Left ventricle myocardium superior (tissue), 1 donor: ENCODE measurements at places on chromosomes 1 and 21.

- DNase-seq: no peak
These were observed 24.7 kb downstream of the APCS start for GRCh38 chr1:159612211-159612885.

DNA sequence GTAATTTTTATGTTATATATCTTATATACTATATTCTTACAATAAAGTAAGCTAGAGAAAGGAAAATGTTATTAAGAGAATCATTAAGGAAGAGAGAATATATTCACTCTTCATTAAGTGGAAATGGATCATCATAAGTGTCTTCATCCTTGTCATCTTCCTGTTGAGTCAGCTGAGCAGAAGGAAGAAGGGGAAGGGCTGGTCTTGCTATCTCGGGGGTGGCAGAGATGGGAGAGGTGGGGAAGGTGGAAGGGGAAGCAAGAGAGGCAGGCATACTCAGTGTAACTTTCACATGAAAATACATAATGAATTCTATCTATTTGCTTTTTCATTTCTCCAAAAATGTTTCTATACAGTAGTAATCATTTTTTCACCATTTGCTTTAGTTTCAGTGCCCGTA lies 5.1 kb downstream of the DNASE2B start:
- DNase-seq: no peak

DNA sequence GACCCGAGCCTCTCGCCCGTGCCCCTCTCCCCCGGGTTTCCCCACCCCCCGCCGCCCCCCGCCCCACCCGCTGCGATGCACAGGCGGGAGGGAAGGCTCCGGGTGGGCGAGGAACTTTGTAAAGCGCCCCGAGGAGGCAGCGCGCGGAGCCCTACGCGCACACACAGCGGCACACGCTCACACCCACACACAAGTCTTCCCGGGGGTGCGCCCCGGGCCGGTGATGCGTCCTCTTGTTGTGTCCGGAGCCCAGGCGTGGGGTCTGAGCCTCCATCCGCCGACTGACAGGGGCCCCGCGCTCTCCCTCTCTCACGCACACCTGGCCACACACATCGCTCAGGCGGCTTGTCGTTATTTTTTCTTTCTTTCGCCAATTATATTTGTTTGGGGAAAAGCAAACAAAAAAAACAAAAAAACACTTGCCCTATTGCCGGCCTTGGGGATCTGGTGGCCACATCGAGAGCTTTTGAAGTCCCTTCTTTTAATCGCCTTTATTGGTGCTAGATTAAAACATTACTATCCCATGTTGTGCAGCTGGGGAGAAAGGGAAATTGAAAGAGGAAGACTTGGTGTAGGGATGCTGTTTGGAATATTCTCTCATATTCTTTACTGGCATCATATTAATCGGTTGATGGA lies 770 bp downstream of the NTNG1 start:
- peak; percentile 36 for DNase-seq

DNA sequence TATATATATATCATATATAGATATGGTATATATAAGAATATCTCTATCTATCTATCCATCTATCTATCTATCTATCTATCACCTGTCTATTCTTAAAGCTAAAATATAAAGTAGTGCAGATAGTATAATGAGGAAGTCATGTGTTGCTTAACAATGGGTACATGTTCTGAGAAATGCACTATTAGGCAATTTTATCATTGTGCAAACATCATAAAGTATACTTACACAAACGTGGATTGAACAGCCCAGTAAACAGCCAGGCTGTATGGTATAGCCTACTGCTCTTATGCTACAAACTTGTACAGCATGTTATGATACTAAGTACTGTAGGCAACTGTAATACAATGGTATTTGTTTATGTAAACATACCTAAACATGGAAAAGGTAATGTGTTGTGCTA lies 621.0 kb upstream of the NCAM2 start:
- no peak for DNase-seq

- DNase-seq: no peak
These were observed 504 bp downstream of the SCCPDH start for GRCh38 chr1:246724731-246725095.

DNA sequence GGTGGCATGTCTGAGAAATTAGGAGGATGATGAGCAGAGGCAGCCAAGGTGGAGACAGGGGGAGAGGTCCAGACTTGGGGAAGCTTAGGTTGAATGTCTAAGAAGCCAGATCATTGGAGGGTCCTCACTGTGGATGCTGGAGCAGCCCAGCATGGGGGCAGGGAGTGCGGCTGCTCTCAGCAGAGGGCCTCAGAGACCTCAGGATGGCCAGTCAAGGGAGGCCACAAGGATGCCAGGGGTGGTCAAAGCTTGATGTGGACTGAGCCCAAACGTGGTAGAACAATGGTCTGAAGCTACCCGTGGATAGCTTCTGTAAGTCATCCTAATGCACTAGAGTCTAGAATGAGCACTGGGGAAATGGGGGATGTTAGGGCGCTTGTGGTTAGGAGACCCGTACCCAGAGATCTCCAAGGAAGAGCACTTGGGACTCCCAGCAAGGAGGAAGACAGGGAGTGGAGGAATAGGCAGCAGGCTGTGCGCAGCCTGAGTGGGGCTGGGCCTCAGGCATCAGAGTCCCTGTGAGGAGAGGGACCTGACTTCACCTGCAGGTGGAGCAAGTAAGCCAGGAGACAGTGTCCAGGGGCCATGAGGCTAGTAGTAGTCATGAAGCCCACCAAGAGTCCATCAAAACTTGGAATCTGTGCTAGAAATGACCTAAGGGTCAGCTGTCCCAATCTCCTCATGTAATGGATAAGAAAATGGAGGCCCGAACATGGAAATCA lies 4.3 kb upstream of the S100A9 start:
- DNase-seq: no peak

- no peak for DNase-seq
These were observed 11.8 kb downstream of the CSMD2 start for GRCh38 chr1:34153246-34153645.

GRCh38 chr1:160144921-160145320 lies 6.5 kb upstream of the ATP1A4 start:
- no peak for DNase-seq

- no peak for DNase-seq
These were observed 13.6 kb upstream of the LYPLAL1 start for GRCh38 chr1:219159946-219160645.

GRCh38 chr1:158979229-158979628 lies 30.5 kb upstream of the IFI16 start:
- no peak for DNase-seq

DNA sequence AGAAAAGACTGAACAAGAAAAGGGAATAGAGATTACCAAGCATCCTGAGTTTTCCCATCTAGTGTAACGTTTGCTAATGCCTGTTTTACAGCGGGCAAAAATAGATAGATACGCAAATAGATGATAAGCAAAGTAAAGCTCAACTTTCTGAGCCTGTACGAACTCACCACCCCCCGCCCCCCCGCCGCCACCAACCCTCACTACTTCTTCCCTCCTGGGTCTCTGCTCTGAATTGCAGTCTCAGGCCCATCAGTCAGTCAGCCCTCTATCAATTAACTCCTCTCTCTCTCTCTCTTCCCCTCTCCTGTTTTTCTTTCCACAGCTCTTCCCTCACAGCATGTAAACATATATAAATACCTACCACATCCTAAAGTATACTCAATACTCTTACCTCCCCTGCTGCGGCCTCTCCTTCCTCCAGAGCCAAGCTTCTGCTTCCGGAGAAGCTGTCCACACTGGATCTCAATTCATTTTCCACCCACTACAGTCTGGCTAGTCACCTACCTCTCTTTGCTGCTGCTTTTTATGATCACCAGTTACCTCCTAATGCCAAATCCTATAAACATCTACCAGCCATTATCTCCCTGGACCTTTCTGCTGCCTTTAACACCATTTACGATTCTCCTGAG lies 64.6 kb downstream of the CAPN2 start:
- DNase-seq: no peak

DNA sequence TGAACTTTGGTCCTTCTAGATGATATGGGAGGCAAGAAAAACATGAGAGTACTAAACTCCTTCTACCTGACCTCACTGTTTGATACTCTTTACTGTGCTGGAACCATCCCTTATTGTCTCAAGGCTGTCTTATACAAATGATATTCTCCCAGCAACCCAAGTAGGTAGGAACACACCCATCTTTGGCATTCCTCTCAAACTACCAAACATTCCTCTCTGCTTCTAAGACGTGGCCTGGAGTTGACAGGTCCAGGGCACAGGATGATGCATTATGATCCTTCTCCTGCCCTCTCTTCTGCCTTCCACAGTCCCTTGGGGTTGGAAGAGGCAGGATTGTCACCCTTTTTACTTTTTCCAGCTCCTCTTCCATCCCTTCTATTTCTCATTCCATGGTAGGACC lies 90.5 kb downstream of the SPATA17 start:
- DNase-seq: no peak

GRCh38 chr21:41037936-41038335 lies 130.0 kb upstream of the BACE2 start:
- no peak for DNase-seq

- DNase-seq: no peak
These were observed 42.7 kb downstream of the ITSN1 start for GRCh38 chr21:33684923-33685560.

GRCh38 chr1:222643606-222643937 lies 25.7 kb downstream of the MIA3 start:
- DNase-seq: peak; percentile 28

GRCh38 chr1:230376296-230376695 lies 49.8 kb downstream of the PGBD5 start:
- no peak for DNase-seq

DNA sequence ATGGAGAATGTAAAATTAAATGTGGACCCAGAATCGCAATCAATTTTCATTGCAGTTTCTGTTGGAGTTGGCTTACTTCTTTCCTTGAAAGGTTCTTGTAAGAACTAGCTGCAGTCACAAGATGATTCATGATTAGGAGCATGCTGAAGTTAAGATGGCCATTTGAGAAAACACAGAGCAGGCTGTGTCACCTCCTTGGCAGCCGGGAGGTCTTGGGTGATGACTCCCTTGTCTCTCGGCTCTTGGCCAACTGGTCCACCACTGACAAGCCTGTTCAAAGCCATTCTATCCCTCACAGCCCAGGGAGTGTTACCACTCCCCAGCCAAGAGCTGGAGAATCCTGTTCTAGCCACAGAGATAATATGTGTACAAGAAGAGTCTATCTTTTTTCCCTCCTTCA lies 40.6 kb downstream of the OPTC start:
- peak; percentile 49 for DNase-seq

GRCh38 chr1:110375490-110375889 lies 15.3 kb downstream of the SLC16A4 start:
- no peak for DNase-seq

GRCh38 chr1:152458384-152459185 lies 44.5 kb upstream of the CRNN start:
- DNase-seq: peak; percentile 71

- peak; percentile 67 for DNase-seq
These were observed 27.4 kb downstream of the AK4 start for GRCh38 chr1:65175171-65176055.

GRCh38 chr1:236495467-236496112 lies 28.2 kb upstream of the LGALS8 start:
- no peak for DNase-seq

DNA sequence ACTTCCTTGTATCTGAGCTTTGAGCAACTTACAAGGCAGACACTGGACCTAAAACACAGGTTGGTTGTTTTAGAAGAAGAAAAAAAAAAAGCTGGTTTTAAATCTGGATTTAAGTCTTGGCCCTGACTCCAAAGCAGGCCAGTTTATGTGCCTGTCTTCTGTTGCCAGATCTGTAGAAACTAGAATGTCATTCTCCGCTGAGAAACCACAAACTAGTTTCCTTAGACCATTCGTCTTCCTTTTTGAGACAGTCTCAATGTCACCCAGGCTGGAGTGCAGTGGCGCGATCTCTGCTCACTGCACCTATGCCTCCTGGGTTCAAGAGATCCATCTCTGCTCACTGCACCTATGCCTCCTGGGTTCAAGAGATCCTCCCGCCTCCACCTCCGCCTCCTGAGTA lies 33.9 kb downstream of the APP start:
- no peak for DNase-seq

DNA sequence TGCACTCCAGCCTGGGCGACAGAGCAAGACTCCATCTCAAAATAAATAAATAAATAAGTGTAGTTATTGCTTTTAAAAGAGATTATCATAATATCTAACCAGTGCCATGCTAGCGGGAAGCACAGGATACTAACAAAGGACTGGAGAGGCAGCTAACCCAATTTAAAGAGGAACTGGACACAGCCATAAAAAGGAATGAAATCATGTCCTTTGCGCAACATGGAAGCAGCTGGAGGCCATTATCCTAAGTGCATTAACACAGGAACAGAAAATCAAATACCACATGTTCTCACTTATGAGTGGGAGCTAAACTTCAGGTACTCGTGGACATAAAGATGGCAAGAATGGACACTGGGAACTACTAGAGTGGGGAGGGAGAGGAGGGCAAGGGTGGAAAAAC lies 54.9 kb downstream of the TM2D1 start:
- no peak for DNase-seq

DNA sequence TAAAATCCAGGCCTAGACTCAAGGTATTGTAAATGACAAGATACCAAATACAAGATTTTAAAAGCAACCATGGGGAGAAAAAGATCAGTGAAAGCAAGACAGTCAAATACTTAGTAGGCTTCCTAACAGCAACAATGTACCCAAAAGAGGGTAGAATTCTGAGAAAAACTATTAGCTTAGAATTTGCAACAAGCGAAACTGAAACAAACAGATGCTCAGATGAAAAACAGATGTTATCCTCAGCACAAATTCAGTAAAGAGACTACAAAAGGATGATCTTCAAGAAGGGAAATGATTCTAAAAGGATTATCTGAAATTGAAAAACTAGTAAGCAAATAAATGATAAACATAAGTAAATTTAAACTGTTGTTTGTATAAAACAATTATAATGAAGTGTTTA lies 40.0 kb downstream of the PDC start:
- no peak for DNase-seq

GRCh38 chr1:231125972-231126580 lies 35.8 kb upstream of the TRIM67 start:
- no peak for DNase-seq

DNA sequence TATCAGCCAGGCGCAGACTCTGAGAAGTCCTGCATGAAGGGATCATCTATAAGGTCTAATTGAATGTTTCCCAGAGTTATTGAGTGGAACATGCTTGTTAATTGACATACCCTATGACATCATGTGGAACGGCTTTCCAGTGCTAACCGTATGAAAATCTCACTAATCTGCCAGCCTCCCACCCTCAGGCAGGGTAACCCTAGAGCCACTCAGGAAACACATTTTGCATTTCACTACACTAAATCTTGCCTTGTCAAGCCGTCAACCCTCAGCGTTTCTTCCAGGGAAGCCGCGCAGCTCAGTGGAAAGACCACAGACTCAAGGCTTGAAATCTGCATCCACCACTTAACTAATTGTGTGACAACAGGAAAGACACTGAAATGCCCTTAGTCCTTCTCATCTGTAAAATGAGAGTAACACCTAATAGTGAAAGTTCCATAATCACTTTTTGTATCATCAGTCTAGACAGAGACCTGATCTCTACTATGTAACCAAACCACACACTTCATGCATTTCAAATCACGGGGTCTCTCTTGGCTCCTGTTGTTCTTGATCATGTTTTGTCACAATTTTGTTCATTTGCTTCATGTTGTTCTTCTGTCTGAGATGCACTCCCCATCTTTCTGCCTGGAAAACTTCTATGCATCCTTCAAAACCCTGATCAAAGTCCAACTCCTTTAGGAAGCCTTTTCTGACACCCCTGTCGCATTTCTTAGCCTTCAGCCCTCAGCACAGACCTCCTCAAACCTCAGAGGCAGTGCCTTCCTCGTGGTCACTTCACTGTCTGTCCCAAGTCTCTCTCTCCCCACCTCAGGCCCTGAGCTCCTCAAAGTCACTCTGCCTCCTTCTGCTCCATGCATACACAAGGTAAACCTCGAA lies 246.5 kb downstream of the TOMM20 start:
- no peak for DNase-seq
